T-cell (primary cell): ENCODE measurements at places on chromosomes 16 and 17. TPM values are rescaled to one million over a fixed set of nuclear protein-coding genes. Genes with fewer than 3 reads are reported as not detected.

- no peak for DNase-seq
These were observed 216.7 kb downstream of the SHISA9 start for GRCh38 chr16:13118091-13118490.

- DNase-seq, result no peak
These were observed 36.7 kb upstream of the HELZ start for GRCh38 chr17:67281743-67282142.

Gene TBC1D3K
- total RNA-seq, result not detected

Gene TP53TG3B
- not detected for total RNA-seq

DNA sequence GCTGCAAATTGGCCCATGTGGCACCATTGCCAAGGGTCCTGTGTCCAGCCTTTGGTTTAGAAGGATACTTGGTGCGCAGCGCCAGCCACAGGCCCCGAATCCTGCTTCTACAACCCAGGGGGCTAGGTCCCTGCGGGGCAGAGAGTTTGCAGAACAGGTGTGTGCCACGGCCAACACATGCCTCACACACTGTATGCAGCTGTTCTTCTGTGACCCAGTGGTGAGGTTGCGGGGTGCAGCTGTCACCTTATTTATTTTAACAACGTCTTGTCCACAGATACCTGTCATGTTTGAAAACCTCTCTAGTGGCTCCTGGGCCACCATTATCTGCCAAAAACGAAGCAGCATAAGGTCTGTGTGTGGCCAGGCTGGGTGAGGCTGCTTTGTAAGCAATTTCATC, 11.6 kb downstream of the CBFA2T3 start:
- DNase-seq, result no peak

GRCh38 chr16:51624080-51624775, 473.2 kb upstream of the SALL1 start:
- no peak for DNase-seq

Gene MEIOB
- not detected for total RNA-seq

- DNase-seq, result no peak
These were observed 147.8 kb downstream of the NTN1 start for GRCh38 chr17:9169116-9169515.

Gene ZFP90
- 53.6 TPM for total RNA-seq

Gene SCGB1C2
- total RNA-seq, result not detected

DNA sequence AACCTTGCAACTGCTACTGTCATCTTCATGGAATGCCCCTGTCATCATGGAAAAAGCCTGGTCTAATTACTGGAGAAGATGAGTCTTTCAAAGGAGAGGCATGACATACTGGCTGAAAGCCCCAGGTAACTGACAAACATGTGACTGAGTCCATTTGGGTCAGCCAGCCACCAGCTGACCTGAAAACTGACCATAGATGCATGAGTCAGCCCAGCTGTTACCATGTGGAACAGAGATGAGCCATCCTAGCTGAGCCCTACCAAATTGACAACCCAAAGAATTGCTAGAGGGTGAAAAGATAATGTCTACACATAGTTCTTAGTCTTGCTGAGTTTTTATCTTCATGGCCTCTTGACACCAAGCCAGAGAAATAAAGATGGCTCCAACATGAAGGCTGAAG, 311.8 kb downstream of the UTP18 start:
- DNase-seq, result no peak

- no peak for DNase-seq
These were observed 23.0 kb downstream of the RARA start for GRCh38 chr17:40331743-40332641.
